ENCODE measurements at places on chromosomes 1 and 21.

GRCh38 chr1:53043271-53043670 is 18.7 kb upstream of the PODN start:
- DNase-seq, result no peak

DNA sequence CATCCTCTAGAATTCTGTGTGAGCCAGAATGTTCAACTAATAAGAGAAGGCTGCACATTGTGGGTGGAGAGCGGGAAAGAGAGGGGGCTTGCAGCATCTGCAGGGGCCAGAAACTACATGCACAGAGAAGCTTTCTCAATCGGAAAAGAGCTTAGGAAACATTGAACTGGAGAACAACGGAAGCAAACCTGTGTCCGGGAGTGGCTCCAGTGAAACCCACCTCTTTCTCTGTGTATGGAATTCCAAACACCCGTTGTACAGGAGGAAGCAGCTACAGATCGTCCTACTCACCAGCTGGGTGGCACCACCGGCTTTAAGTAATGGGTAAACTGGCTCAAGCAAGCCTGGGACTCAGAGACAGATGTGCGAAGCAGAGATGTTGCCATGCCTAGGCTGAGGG is 14.0 kb upstream of the CSF1 start:
- DNase-seq, result no peak

DNA sequence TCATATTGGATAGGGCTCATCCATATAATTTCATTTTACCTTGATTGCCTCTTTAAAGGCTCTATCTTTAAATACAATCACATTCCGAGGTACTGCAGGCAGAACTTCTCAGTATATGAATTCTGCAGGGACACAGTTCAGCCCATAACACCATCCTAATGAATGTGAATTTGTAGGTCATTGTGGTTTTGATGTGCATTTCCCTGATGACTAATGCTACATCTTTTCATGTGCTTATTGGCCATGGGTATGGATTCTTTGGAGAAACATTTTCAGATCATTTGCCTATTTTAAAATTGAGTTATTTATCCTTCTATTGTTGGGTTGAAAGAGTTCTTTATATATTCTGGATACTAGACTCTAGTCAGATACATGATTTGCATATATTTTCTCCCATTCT is 9.6 kb upstream of the RPS6KC1 start:
- DNase-seq, result no peak

DNA sequence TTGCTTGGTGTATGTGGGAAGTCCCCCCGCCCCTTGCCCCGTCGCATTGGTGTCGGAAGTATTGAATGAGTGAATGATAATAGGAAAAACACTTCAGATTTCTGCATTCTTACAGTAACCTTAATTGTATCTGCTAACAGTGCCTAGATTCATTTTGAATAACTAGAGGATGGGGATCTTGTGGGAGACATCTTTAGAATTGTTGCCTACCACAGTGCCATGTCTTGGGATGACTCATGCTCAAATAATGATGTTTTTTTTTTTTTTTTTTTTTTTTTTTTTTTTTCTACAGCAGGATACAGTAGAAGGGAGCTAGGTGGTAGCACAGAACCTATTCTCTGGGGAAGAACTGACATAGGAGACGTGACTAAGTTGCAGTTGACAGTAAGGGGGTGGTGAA is 237.9 kb downstream of the USP25 start:
- no peak for DNase-seq

GRCh38 chr1:90282811-90283210 is 287.9 kb downstream of the ZNF326 start:
- no peak for DNase-seq

DNA sequence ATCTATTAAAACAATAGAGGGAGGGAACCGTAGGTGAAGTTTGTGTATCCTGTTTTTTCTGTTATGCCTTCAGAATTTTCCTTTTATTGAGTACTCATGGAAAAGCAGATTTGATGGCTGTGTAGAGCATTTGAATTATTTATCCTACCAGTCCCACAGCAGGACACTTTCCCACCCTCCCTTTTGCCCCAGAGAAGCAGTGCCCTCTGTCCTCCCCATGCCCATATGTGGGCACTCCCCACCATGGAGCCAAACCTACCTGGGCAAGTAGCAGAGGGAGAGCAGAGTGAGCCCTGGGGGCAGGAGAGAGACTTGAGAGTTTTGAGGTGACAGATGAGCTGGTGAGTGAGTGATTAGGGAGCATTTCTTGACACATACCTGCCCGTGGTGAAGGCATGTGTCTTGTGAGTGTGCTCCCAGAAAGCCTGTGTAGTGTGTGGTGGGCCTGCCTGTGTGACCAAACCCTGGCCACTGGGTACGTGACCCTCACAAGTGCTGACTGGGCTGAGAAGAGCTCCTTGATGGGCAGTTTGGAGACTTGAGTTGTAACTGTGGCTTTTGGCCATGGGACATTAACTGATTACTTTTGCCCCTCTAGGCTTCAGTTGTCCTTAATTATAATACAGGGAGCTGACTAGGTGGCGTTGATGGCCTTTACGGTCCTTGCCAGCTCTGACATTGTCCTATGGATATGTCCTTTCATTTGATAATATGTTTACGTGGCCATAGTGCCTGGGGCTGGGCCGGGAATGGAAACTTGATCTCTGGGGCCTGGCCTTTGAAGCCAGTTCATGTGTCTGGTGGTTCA is 3.6 kb downstream of the PSEN2 start:
- no peak for DNase-seq

DNA sequence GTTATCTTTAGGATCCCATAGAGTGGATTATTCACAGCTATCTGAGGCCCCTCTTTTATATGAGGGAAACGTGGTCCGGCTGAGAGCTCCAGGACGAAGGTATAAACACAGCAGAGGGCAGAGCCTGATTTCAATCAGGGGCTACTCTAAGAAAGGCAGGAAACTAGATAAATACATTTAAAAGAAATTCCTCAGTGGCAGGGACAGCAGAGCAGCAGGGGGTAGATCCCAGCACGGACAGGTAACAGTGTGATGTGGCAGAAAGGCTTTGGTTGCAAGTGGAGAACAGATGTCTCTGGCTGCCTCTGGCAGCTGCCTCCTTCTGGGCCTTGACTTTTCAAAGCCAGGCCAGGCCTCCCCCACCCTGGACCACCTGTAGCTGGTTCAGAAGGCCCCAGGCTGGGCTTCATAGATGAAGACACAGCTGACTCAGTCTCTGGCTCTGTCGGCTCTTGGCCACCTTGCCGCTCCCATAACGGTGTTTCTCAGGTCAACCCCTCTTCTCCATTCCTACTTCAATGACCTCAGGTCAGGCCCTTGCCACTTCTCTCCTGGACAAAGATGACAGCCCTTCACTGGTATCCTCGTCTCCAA is 43.8 kb downstream of the FAM78B start:
- no peak for DNase-seq

DNA sequence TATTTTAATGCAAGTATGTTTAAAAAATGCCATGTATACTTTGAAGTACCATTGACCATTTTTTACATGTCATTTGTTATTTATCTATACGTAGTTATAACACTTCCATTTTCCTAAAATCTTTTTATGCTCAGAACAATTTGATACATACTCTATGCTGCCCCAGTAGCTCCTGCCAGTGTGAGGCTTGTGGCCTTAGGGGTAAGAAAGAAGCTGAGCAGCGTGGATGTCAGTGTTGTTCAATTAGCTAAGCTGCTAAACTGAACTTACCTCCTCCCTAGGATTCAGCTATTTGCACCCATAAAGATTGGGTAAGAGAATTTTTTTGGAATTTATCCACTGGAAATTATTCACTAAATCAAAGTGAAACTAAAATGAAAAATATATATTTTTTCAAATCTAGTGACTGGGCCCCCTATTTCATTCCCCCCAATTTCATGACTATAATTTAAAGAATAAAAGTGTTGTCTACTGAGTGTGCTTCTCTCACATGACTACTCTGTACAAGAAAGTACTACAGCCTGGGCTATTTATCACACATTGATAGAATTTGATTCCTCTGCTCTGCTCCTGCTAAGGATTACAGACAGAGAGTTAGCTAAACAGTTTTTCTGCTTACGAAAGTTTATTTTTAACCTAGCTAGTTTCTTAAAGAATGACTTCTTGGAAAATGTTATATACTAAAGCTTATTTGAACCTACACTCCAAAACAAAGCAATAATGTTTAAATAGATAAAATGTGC is 1030.3 kb upstream of the ADGRL4 start:
- DNase-seq, result no peak

- DNase-seq, result no peak
Measured at GRCh38 chr1:151457911-151458801, 1.1 kb downstream of the POGZ start.

DNA sequence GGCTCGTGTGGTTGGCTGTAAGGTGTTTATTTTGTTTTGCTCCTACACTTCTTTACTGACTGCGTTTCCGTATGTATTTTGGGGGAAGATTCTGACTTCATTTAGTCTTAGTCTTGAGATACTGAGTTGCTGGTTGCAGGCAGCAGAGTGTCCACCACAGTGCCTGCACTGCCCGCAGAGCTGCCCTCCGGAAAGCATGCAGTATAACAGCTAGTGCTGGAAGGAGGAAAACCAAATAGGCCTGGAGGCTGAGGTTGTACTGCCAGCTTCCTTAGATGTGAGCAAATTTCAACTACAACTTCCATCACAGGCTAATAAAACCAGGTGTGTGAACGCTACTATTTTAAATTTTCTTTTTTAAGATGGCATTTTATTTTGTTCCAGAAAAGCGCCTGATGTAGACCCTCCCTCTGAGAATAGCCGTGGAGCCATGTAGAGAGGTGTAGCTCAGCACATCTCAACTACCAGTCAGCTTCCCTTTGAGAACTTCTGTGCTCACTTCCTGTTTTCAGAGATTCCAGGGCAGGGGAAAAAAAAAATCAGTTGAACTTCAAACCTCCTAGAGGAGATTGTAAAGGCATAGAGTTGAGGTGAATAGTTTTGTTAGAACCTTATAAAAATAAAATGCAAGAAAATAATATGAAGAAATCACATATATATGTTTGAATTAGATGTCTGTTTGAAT is 17.6 kb downstream of the LMO4 start:
- DNase-seq, result no peak

GRCh38 chr21:33993286-33994231 is 78.0 kb upstream of the ATP5PO start:
- no peak for DNase-seq

DNA sequence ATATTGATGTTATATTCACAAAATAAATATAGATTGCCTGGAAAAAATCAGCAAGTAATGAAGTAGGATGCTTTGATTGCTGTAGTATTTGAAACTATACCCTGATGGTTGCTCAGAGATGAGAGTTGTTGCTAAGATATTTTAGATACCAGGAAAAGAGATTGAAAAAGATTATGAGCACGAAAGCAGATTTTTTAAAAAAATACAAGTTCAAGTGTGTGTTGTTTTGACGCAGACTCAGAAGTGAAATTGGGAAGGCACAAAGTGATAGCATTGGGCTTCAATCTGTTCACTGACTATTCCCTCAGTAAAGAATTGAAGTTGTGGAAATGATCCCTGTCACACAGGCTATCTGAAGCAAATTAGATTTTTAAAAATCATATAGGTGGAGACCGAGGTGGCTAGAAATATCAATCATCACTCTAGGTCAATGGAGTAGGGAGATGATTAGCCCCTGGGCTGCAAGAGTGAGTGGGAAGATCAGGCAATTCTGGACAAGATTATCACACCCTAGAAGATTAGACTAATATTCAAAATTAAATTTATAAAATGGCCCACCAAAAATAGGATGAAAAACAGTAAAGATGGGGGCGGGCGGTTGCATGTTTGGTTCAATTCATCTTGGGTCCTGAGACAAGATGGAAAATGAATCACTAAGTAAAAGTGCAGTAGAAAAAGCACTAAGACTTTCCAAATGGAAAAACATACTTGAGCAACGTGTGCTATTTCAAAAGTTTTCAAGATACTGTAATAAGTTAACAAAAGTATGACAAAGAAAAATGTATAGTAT is 41.5 kb upstream of the LRRC8D start:
- DNase-seq, result no peak

DNA sequence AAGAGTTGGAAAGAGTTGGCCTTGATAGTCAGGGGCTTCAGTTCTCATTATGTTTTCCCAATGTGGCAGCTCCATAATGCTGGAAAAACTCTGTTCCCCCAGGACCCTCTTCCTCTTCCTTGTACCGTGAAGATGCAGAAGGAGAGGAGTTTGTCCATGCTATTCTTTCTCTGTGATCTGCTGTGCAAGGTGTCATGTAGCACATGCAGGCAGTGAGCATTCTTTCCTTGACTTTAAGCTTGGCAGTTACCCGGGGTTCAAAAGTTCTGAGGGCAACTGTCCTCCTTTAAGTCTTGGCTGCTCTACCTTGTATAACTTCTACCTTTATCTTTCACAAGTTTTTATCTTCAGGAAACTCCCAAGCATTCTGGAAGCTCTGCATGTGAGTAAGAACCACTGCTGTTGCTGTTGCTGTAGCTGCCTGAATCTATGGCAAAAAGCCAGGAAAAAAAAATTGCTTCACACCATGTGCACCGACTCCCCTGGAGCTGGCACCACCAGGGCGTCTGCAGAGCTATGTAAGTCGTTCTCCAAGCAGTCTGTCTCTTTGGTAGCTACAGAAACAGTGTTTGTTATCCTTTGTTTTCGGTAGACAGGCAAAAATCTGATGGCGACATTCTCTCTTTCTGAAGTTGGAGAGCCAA is 42.7 kb upstream of the SLC16A1 start:
- no peak for DNase-seq

DNA sequence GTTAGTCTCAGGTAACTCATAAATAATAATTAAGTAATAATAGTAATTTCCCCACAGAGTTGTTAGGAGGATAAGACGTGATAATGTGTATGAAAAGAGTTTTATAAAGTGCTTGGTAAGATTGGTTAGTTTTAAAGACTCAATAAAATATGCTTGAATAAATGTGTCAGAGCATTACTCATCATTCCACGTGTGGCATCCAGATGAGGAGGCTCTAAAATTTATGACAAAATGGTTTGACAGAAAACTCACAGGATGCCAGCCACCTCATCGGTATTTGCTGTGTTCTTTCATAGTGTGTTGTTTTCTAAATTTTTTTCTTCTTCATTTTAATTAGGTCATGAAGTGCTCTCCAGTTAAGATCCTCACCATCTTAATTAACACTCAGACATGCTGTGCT is 19.1 kb upstream of the SPAG17 start:
- DNase-seq, result no peak

DNA sequence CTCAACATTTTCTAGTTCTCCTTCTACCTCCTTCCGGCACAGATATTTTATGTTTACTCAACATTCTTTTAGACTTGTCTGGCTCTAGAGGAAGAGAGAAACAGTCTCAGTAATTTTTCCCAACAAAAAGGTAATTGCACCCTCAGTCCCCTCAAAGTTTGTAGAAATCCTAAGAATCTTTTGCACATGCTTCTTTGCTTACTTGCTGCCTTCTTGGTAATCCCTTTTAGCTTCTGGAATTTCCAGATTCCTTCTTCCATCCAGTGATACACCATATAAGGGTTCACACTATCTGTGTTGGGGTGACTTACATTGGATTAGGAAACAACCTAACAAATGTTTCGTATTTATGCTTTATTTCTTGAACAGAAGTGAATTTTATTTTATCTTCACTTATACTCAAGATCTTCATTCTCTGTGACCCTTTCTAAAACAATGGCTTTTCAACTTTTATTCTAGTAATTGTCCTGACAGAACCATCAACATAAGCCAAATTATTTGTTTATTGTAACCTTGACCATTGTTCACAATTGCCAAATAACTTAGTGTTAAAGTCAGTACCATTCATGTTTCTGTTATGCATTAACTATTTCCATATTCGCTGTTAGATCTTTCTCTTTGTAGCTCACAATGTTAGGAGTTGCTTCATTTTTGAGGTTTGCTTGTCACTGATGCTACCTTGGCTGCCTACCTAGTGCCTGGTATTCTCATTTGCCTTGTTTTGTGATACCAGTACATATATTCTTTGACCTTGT is 238.1 kb downstream of the HMCN1 start:
- DNase-seq, result no peak

GRCh38 chr1:231612393-231613089 is 14.0 kb upstream of the DISC1 start:
- DNase-seq, result no peak
